Activated T-helper 1 cell treated with anti-CD3 and anti-CD28 coated beads, Interleukin-2, amount 50 U/mL, for 16 hours (primary cell): ENCODE measurements at places on chromosomes 12 and 14.

DNA sequence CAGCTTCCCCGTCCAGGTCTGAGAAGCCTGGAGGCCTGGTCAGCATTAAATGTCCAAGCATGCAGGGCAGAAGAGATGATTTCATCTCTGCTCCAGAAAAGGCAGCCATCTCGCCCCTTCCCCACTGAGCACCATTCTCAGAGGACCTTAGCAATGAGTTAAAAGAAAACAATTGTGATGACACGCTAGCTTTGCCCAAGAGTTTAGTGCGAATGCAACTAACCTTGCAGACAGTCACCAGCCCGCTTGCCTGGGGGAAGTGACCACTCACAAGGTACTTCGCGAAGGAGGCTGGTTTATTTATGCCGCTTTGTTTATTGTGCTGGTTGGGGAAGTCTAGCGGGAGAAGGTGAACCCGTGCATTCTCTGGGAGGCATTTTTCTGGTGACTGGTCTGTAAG, 170.7 kb downstream of the RBM19 start:
- DNase-seq: no peak

DNA sequence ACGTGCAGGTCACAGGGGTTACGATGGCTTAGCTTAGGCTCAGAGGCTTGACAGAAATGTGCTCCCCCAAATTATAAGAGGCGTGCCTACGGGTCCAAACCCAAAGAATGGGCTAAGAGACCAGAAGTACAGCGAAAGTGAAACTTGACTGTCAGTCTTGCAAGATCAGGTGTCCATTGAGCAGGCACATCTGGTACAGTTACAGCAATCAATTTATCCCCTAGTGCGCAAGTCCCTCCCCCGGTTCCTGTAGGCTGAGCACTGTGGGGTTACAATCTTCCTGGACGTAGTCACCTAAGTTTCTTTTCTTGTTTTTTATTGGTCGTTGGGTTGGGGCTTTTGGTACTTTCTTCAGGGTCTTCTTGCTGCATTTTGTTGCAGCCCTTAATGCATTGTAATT, 134.2 kb downstream of the UNC79 start:
- DNase-seq: no peak

DNA sequence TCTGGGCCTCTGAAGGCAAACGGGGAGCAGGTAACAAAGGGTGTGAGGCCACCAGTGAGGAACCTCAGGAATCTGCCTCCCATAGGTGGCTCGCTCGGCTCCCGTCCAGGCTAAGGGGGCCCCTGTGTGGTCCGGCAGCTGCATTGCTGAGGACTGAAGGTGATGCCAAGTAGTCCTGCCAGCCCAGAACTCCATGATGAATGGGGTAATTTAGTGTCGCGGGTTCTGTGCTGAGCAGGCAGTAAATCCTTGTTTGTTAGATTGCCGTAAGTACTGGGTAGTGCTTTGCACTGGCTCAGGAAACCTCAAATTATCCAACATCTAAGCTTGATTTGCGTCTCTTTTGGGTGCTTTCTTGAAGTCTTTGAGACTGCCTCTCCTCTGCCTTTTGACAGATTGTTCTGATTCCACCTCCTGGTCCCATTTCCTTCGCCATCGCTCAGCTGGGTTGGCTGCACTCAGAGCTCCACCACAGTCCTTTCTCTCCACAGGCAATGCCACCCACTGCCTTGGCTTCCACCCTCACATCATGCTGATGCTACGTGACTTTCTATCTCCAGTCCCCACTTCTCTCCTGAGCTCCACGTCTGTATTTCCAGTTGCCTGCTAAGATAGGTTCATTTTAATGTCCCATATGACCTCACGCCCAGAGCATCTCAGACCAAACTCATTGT, 392.0 kb downstream of the FUT8 start:
- no peak for DNase-seq

DNA sequence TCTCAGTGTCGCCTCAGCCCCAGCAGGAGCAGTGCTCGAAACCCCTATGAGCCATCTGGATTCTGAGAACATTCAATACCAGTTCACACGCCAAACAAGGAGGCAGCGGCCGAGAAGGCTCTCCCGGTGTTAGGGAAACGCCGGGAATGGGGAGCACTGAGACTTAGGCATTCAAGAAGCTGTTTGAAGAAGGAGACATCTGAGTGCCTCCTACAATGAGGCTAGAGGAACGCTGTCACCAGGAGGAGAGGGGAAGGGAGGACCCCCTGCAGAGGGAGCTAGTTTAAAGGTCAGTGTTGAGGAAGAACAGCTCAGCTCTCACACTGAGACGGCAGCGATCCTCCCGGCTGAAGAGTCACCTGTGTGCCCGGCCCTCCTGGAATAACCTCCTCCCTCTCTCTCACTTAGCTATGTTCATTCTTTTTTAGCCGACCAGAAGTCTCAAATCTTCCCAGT, 69.9 kb downstream of the SERPINA3 start:
- no peak for DNase-seq
